ENCODE measurements at places on chromosomes 6 and 20. TPM values are rescaled to one million over a fixed set of nuclear protein-coding genes. Genes with fewer than 3 reads are reported as not detected.

Gene ADGRF4
- total RNA-seq: 0.13 TPM

Gene SNX9
- 46.2 TPM for total RNA-seq

Gene HLA-DQA1
- total RNA-seq: 7.6 TPM

Gene ASIP
- not detected for total RNA-seq

Gene CFAP206
- 4.1 TPM for total RNA-seq

Gene GPR6
- total RNA-seq: not detected

Gene ETV7
- not detected for total RNA-seq

Gene MYT1
- total RNA-seq: 0.54 TPM

Gene TDP2
- 45.6 TPM for total RNA-seq

Gene CST2
- not detected for total RNA-seq

Gene TINAG
- not detected for total RNA-seq

Gene SMLR1
- total RNA-seq: not detected

Gene C20orf202
- total RNA-seq: not detected

Gene MAS1
- total RNA-seq: not detected

Gene UST
- 91.2 TPM for total RNA-seq

Gene ID1
- 1,350 TPM for total RNA-seq

Gene CCM2L
- total RNA-seq: 9.8 TPM

Gene PXMP4
- total RNA-seq: 31.2 TPM

Gene XKR7
- not detected for total RNA-seq

Gene C20orf144
- total RNA-seq: 0.13 TPM

Gene LST1
- 23.4 TPM for total RNA-seq

Gene TBC1D20
- total RNA-seq: 40.5 TPM

Gene TGM2
- total RNA-seq: 16.9 TPM

Gene APOM
- total RNA-seq: 2.3 TPM

Gene SCUBE3
- 47.4 TPM for total RNA-seq

Gene AGER
- 10.3 TPM for total RNA-seq

Gene MLN
- not detected for total RNA-seq

Gene KIAA0408
- total RNA-seq: 0.38 TPM

Gene PAK5
- total RNA-seq: not detected

Gene LINC00237
- total RNA-seq: not detected

Gene SLC17A3
- not detected for total RNA-seq

Data from thyroid gland (tissue), 4 donors.